ENCODE measurements at places on chromosomes 3 and 15.

- DNase-seq, result no peak
Measured at GRCh38 chr3:73762855-73763254, 138.1 kb upstream of the PDZRN3 start.

DNA sequence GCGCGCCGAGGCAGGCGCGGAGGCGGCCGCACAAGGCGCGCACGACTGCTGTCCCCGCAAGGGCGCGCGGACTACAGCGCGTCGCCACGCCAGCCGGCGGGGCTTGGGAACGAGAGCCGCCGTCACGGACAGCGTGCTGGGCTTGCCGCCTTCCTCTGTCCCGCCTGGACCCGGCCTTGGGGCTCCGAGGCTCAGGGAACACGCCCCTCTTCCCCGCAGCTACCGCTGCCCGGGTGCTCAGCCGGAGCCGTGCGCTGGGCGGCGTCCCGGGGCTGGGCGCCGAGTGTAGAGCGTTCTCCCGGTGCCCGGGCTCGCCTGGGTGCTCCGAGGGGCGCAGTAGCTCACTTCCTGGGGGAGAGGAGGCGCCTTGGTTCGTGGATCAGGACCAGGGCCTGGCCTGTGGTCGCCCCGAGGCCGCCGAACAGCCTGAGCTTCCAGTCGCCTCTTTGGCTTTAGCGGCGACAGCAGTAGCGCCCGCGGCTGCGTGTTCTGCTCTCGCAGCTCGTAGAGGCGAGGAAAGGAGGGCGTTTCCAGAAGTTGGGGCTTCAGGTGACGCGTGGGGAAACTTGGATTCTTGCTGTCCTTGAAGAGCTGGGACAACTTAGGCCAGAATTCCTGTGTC is 226.7 kb upstream of the C2CD4B start:
- no peak for DNase-seq

GRCh38 chr3:151879679-151880415 is 6.4 kb downstream of the SUCNR1 start:
- no peak for DNase-seq

DNA sequence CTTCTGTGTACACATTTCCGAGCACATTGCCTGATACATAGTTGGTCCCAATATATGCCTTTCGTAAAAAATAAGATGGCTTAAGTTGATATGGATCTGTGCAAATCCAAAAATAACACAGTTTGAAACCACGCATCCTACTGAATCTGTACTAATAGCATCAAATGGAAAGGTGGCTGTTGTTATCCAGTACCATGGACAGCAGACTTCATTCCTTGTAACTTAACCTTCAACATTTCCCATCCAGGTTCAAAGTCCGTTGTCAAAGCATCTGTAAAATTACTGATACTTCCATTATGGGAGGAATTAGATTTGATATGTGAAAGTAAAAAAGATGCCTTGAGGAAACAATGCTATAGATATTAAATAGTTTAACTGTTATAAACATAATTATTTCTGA is 65.5 kb upstream of the C3orf49 start:
- DNase-seq, result no peak

GRCh38 chr3:81758275-81758674 is 3.2 kb downstream of the GBE1 start:
- DNase-seq, result no peak

Data from activated CD4-positive, CD25-positive, alpha-beta regulatory T cell treated with anti-CD3 and anti-CD28 coated beads, Interleukin-2, amount 50 U/mL, for 16 hours (primary cell).